ENCODE measurements at places on chromosomes 12 and 14.

DNA sequence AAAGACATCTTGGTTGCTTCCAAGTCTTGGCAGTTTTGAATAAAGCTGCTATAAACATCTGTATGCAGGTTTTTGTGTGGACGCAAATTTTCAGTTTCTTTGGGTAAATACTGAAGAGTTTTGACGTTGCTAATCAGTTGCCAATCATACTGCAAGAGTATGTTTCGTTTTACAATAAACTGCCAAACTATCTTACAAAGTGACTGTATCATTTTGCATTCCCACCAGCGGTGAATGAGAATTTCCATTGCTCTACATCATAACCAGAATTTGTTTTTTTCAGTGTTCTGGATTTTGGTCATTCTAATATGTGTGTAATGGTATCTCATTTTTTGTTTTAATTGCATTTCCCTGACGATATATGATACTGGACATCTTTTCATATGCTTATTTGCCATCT, 190.8 kb upstream of the PARP11 start:
- no peak for DNase-seq

GRCh38 chr12:49621651-49622500, 1.5 kb upstream of the PRPF40B start:
- no peak for DNase-seq

- no peak for DNase-seq
Measured at GRCh38 chr12:106760184-106760531, 14.3 kb upstream of the RIC8B start.

- DNase-seq: no peak
Measured at GRCh38 chr14:22026527-22026926, 352.9 kb upstream of the OR4E1 start.

GRCh38 chr12:115790526-115790925, 487.0 kb downstream of the MED13L start:
- no peak for DNase-seq

DNA sequence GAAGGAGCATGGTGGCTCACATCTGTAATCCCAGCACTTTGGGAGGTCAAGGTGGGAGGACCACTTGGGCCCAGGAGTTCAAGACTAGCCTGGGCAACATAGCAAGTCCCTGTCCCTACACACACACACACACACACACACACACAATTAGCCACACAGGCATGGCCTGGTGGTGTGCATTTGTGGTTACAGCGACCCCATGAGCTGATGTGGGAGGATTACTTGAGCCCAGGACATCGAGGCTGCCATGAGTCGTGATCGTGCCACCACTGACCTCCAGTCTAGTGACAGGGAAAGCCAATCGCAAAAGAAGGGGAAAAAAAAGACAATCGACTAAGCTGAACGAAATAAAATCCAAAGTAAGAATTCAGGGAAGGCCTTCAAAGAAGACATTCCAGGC, 67.9 kb downstream of the TBX3 start:
- no peak for DNase-seq

DNA sequence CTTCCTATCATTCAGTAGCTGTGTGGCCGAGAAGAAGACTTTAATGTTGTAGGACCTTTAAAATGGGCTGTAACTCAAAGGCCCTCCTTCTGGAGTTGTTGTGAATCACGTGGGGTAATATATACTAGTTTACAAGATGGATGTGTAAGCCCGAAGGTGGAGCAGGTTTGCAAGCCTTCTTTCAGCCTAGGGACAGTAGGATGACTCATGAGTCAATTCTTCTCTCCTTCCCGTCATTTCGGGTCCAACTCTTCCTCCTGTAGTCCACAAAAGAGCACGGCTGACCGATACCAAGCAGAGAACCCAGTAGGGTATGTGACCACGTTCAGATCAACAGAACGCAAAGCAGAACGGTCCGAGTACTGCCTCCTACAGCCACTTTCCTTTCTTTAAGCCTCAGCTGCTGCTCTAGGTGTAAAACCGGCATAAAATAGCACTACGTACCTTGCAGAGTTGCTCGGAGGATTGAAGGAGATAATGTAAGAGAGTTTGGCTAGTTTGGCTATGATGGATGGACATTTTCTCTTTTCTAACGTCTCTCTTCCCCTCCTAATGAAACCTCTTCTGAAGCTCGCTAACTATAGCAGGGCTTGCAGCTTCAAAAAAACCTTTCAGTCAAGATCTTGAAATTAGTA, 1.3 kb upstream of the RASSF3 start:
- DNase-seq: no peak

DNA sequence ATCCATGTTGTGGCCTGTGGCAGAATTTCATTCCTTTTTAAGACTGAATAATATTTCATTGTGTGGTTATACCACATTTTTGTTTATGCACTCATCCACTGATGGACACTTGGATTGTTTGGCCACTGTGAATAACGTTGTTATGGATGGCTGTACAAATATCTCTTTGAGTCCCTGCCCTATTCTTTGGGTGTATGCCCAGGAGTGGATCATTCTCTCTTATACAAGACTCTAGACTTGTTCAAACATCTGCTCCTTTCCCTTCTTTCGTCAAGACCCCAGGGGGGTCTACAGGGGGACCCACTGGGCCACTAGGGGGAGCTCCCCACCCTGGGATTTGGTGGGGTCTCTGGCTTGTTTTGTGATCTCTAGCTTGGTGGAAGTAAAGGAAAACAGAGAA, 77.4 kb downstream of the FBXL14 start:
- no peak for DNase-seq

GRCh38 chr12:32201976-32202375, 95.3 kb downstream of the BICD1 start:
- DNase-seq: no peak

DNA sequence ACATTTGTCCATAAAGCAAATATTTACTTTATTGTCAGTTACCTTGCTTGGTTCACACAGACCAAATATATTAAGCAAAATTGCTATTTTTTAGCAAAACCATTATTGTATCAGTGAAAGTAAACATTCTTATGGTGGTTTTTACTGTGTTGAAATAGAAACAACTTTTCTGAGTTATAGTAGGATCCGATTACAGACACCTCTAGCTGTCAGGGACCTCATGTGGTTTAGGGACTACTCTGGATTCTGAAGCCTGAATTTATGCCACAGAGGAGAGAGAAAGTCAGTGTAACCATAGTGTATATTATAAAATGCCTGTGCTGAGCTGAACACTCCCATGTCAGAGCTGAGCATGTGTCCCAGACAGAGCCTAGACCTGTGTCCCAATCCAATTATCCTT, 287.5 kb downstream of the FLRT2 start:
- DNase-seq: no peak

GRCh38 chr12:59895166-59895775, 299.4 kb downstream of the SLC16A7 start:
- no peak for DNase-seq

DNA sequence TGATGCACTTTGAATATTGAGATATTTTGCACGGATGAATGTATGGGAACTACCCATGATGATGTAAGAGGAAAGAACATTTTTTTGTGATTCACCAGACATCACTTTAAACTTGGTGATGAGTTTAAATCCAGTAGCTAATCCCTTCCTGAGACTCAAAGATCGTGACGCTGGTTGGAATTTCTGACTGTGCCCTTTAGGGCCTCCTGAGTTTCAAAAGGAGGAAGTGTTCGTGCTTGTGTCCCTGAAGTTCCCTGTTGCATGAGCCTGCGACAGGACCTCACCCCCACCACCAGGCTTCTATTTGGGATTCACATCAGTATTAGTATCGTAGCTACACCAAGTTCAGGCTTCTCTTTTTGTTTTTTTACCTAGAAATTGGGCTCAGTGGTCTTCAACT, 18.6 kb upstream of the RIN3 start:
- DNase-seq: no peak

Measured in left hindlimb (tissue), 1 donor.